ENCODE measurements at places on chromosomes 2 and 18.
A peak's percentile ranks its signal among the peaks of the same experiment; 100 is the strongest.

DNA sequence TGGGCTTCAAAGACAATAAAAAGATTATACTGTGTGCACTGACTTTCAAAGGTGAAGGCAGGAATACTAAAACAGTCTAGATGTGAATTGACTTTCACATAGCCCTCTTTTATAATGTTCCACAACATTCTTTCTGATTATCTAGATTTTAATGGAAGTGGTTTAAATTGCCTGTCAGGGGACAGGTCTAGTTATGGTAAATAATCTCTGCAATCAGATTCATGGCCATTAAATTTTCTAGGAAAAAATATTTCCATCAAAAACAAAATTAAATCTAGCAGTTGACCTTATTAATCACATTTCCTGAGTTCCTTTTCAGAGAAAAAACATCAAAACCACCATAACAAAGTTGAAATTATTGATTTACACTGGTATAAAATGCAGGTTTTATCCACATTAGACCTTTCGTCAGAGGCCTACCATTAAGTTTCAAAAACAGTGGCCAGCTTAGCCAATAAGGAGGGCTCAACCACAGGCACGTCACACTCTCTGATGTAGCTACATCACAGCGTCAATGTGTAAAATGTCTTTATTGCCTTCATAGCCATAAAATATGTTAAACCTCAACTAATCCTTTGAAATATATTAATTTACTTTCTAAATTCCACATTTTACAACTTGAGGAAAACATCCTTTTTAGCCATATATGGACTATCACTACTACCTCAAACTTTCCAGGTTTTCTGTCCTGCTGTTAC lies 79.4 kb downstream of the NOL10 start:
- no peak for DNase-seq

GRCh38 chr2:135931776-135932443 lies 53.5 kb downstream of the DARS1 start:
- no peak for DNase-seq

DNA sequence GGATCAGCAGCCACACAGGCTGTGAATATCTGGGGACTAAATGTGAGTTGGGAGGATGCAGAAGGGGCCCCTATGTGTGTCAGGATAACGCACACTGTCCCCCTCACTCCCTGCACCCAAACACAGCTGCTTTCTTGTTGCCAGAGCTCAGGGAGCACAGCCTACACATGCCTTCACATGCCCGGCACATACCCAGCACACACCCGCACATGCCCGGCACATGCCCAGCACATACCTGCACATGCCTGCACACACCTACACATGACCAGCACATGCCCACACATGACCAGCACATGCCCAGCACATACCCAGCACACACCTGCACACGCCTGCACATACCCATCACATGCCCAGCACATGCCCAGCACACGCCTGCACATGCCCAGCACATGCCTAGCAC lies 75.6 kb downstream of the TPO start:
- no peak for DNase-seq

GRCh38 chr18:32122039-32122438 lies 30.4 kb downstream of the RNF138 start:
- DNase-seq, result no peak

DNA sequence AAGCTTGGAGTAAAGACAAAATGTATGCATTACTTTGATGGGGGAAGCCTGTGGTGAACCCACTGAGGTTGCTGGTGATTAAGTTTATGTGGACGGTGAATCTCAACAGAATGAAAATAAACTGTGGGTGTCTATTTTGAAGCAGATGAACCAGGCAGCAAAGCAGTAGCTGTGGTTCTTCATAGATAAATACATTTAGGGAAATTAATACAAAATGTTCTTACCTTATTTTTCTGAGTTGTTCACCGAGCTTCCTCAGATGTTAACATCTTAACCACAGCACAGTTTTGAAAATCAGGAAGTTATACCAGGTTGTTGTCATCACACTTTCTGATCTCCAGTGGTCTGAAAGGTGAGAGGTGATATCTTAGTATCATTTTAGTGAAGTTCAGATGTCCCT lies 53.9 kb downstream of the NCK2 start:
- peak; percentile 42 for DNase-seq

GRCh38 chr18:79956276-79956675 lies 4.8 kb upstream of the SLC66A2 start:
- no peak for DNase-seq

DNA sequence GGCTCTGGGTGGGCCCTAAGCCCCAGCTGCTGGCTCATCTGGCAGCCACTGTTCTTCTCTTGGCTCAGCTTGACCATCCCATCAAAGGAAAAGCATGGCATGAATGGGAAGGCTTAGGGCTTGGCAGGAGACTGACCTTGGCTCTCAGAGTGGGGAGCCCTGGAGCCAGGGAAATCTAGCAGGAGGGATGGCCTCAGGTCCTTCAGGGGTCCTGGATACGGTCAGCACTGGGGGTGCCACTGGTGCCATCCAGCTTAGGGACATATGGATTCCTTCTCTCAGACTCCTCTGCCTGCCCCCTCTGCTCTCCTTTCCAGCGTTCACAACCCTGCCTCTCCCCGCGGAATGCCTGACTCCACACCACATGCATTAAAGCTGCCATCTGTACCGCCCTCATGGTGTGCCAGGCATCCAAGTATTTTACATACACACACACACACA lies 165.5 kb upstream of the HAAO start:
- DNase-seq, result no peak

DNA sequence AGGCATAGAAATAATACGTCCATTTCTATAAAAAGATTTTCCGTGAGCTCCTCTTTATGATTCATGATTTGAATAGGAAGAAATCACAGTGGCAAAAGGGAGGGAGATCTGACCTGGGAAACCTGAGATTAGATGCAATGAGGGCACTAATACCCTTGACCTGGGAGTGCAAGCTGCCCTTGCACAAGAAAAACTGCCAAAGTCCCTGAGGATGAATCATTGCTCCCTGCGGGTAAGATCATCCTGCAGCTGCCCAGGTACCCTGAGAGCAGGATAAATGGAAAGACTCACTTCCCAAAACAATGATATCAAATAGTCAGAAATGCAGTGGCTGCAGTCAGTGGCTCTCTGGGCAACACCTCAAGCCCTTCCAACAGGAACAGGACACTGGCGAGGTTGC lies 11.6 kb downstream of the FHL2 start:
- no peak for DNase-seq

GRCh38 chr18:12283666-12284065 lies 24.4 kb upstream of the TUBB6 start:
- DNase-seq, result no peak

DNA sequence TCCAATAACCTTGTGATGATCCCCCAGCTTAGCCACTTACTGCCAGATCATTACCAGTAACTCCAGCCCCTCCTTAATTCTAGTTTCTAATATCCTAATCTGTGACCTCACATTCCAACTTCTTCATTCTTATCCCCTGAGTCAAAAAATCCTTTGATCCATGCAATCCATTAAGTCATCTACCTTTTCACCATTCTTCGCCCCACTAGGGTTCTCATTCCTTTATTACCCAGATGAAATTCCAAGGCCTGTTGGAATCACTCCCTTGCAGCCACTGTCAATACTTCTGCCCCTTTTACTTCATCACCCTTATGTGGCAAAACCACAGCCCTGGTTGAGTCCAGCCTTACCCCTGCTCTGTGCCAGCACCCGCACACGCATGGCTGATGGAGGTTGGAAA lies 20.3 kb upstream of the IL36G start:
- DNase-seq, result no peak

GRCh38 chr2:73174244-73174643 lies 28.1 kb upstream of the NOTO start:
- DNase-seq, result no peak

DNA sequence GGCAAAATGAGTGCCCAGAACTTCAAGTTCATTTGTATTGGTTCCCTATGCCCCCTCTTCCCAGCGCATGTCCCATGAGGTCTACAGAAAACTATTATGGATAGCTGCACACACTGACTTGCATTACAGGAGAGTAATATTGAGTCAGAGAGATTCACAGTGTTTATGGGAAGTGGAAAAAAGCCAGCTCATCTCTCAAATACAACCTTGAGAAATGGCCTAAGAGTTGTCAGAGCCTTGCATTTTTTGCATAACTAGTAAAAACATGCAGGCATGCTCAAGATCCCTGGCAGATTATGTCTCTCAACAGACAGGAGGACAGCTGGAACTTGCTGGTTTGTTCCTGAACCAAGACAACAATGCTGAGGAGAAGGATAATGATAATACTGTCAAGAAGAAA lies 1292.8 kb downstream of the DSC3 start:
- no peak for DNase-seq

DNA sequence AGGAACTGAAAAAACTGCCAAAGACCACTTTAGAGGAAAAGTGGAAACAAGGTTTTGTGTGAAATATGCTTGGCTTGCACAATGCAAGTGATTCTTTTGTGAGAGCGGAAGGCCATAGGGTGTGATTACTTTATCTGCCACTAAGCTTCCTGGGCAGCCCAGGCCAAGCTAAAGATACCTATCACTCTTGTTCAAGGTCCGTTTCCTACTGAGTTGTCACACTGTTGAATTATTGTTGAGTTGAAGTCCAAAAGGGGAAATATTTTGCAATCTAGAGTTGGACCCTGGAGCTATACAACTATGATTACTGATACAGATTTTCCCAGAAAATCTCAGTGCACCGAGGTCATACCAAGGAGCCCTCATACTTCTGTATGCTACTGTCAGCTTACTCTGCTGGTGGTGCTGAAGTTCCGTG lies 72.7 kb upstream of the CTAGE1 start:
- DNase-seq, result no peak

DNA sequence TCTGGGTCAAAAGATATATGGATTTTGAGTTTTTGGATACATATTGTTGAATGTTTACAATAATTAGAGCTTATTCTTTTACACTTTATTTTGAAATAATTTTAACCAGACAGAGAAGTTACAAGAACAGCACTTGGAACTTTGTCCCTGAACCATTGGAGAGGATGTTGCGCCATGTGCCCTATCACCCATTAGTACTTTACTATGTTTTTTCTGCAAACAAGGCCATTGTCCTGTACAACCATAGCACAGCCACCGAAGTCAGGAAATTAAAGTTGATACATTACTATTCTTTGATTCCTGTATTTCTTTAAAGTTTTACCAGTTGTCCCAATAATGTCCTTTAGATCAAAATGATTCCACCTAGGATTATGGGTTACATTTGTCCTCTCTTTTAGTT lies 188.8 kb downstream of the ACKR3 start:
- DNase-seq, result no peak

DNA sequence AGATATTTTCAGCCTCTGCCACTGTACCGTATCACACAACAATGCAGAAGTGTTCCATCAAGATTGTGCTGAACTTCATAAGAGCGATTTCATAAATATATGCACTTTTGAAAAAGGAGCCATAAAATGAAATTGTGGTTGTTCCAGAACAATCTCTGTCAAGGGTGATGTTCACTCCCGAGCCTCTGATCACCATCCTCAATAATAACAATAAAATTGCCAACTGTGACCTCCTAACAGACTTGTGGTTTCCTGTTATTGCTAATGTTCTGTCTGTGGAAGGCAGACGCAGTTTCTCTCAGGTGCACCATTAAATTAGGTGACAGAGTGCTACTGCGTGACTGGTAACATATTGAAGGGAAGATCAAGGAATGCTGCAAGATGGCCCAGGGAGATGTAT lies 383.7 kb downstream of the SOCS6 start:
- DNase-seq, result no peak

GRCh38 chr2:20052861-20053281 lies 1.4 kb upstream of the LAPTM4A start:
- peak; percentile 9 for DNase-seq

DNA sequence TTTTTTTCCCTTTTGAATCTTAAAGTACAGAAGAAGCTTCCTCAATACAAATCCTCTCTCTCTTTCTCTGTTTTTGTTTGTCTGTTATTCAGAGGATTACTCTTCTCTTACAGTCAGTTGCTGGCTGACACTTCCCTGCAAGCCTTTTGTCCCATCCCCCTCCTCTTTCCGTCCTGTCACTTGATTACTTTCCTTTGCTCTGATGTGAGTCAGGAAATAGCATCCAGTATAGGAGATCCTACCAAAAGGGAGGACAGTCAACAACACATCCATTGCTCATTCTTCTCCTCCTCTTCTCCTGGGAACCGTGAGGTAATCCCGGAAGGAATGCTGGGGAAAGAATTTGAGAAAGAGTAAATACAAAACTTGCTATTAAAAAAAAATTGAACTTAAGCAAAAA lies 79.3 kb upstream of the SCN7A start:
- DNase-seq, result no peak

- no peak for DNase-seq
Measured at GRCh38 chr2:43405829-43406228, 179.4 kb upstream of the ZFP36L2 start.

GRCh38 chr2:32715391-32715841 lies 87.6 kb downstream of the TTC27 start:
- no peak for DNase-seq

DNA sequence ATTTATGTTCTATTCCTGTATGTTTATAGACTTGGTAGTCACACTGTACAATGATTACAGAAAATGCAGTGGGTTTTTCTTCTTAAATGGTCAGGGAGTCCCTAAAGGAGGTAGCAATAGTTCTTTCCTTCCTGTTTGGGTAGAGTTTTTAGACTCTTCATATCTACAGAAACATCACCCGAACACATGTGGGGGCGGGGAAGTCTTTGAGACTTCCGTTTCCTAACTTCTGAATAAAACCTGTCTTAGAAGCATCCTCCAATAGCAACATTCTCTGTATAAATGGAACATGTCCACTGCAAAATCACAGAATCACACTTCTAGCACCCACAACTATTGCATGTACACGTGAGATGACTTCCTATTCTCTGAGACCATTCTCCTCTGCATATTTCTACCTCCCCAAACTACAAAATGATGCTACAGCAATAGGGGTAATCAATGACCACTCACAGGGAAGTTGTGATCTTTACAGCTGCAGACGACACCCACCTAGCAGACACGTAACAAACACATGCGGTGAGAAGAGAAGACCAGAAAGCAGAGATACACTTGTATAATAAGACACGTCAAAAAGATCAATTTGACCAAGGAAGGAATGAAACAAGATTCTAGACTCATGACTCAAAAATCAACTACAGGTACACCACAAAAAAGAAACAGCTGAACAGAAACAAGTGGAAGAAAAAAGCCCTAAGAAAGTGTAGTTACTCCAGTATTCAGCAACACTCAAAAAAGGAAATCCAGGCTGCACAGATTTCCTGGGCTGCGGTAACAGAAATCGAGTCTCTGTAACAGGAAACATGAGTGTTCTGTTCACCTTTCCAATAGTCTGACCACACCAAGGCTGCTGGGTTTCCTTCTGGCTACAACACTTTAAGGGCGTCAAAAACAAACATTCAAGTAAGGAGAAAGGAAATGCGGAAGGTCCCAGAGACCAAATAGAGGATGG lies 120.4 kb downstream of the ZNF516 start:
- DNase-seq, result peak; percentile 47
